ENCODE measurements at places on chromosomes 3 and 15.

GRCh38 chr3:32841867-32842470 is 24.2 kb downstream of the TRIM71 start:
- no peak for DNase-seq

GRCh38 chr15:101025896-101026631 is 106.9 kb downstream of the LRRK1 start:
- DNase-seq: no peak

GRCh38 chr3:171901615-171902312 is 58.6 kb downstream of the TMEM212 start:
- no peak for DNase-seq

GRCh38 chr15:59013246-59013873 is 25.9 kb downstream of the RNF111 start:
- no peak for DNase-seq

DNA sequence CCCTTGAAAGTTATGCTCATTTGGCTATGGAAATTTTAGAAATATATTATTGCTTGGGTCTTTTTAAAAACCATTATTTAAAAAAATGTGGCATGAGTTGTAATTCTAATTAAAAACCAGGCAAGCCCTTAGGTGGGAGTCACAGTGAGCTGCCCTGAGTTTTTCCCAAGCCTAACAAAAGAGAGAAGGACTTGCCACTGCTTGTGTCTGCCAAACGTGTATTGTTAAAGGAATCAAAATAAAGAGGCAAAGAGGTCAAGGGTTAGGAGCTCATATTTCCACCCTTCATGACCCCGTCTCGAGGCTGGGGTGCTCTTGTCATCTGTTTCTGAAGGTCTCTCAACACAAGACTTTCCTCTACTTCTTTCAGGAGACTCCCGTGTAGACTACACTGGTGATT is 321.1 kb downstream of the ZIC1 start:
- no peak for DNase-seq

DNA sequence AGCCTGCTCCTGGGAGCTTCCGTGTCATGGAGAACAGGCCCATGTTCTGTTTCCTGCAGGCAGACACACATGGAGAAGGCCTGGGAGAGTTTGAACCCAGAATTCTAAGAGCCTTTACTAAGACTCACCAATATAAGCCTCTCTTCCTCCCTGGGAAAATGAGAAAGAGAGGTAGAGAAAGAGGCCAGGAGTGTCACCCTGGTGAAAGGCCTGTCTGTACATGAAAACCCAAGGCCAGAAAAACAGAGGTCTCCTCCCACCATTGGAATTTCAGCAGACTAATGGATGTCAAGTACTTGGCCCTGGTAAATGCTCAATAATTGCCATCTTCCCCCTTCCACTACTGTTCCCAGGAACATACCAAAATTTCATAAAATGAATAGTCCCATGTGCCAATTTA is 117.6 kb downstream of the TOP2B start:
- DNase-seq: no peak

GRCh38 chr3:193132241-193132640 is 108.8 kb upstream of the PLAAT1 start:
- no peak for DNase-seq

GRCh38 chr3:126065876-126066275 is 18.0 kb downstream of the SLC41A3 start:
- DNase-seq: no peak

GRCh38 chr15:48374472-48374871 is 43.2 kb downstream of the DUT start:
- no peak for DNase-seq

DNA sequence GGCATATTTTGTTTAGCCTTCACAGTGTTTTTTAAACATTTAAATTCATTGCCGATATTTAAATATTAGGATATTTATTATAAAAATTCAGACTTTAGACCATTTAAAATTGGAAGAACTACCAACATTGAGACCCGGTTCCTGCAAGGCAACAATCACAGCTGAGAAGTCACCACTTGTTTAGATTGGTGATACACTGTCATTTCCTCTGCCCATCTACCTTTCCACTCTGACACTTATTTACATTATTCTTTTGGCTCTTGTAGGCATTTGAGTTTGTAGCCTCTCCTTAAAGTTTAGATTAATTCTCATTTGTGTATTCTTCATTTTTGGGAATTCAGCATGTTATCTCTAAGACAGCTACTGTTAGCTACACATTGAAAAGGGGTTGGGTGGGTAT is 10.3 kb upstream of the IL20RB start:
- DNase-seq: no peak

DNA sequence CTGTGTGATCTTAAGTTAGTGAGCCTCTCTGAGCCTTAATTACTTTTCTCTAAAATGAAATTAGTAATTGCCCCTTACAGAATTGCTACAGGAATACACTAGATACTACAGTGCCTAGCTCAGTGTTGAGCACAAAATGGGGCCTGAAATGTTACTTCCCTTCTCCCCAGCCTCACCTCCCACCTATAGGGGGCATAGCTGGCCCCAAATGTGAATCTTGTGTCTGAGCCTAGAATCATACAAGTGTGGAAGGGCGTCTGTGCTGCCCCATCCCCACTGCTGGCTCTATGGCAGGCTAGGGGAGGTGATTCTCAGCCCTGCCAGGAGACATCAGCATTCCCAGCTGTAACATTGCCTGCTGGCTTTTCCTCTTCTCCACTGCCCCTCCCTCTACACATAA is 42.7 kb downstream of the IFT122 start:
- DNase-seq: no peak

- no peak for DNase-seq
These were observed 17.9 kb downstream of the ACSBG1 start for GRCh38 chr15:78216276-78217104.

DNA sequence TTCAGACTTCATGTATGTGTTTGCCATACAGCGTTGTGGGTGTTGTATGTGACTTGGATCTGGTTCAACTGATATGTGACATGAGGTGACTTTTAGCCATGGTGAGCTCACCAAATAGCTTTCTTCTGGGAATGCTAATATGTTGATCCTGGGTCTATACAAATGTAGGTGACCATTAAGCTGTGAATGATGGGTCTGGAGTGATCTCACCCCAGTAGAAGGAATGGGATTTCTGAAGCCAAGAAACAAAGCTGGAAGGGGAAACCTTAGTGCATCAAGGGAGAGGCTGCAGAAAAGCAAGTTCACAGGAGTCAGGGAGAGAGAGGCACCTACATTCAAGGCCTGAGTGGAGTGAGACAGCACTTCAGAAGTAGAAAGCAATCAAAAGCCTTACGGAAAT is 421.0 kb upstream of the THRB start:
- DNase-seq: no peak

GRCh38 chr3:140023616-140024530 is 88.9 kb downstream of the CLSTN2 start:
- no peak for DNase-seq

DNA sequence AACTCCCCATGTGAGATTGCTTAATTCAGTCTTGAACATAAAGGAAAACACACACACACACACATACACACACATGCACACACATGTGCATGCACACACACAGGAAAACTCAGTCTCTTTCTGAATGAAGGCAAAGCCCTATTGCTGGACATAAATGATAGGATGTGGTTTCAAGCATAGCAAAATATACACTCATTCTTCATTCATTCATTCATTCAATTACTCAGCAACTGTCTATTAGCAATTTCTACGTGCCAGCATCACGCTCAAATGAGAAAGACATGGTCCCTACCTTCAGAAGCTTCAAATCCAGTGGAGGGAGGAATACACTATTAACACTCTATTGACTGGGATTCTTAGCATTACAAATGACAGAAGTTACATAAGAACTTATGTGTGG is 41.8 kb upstream of the UBE2E2 start:
- no peak for DNase-seq

DNA sequence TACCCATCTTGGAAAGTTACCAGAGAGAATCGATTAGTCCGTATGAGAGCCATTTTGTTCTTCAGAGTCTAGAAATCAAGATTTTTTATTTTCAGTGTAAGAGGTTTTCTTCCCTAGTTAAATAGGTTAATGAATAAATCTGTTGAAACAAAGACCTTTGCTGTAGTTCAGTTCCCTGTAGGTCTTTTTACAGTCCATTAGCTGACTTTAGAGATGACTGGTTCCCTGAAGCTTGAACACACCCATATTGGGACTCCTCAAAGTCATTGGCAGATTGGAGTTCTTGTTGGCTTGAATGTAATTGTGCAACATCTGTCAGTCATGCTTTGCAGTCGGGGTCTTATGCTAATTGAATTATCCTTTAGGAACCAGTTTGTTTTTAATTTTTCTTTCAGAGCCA is 45.3 kb downstream of the SEMA6D start:
- no peak for DNase-seq

DNA sequence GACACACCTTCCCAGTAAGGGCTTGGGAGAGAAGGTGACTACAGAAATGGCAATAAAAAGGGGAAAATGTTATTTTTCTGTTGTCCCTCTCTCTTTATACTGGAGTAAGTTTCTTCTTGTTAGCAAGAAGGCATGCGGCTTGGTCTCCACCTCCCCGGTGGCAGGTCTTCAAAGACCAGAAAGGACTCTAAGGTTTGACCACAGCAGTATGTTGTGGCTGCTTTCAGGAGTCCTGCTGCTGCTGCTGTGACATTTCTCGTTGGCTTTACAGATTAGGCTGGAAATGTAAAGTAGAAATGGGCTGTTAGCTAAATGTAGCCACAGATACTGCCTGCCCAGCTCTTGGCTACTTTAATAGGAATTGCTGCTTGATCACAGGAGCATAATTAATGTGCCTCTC is 175.8 kb upstream of the ZBTB20 start:
- DNase-seq: no peak

Measured in activated CD4-positive, alpha-beta T cell treated with anti-CD3 and anti-CD28 coated beads, Interleukin-2, amount 10 ng/mL, durations not matched to agents 24 days and 14 days (primary cell).